ENCODE measurements at places on chromosomes 1 and 21. TPM values are rescaled to one million over a fixed set of nuclear protein-coding genes. Genes with fewer than 3 reads are reported as not detected.

Gene HSD3B2
- not detected for total RNA-seq

Gene PBX1
- not detected for total RNA-seq

Gene PRELP
- total RNA-seq, result not detected

Gene GON4L
- total RNA-seq, result 46.8 TPM

Gene MAN1A2
- 18.3 TPM for total RNA-seq

Gene DNALI1
- total RNA-seq, result not detected

Gene SPEN
- total RNA-seq, result 60.3 TPM

Gene SMIM12
- 36.6 TPM for total RNA-seq

Gene OR2T35
- total RNA-seq, result not detected

GRCh38 chr1:161721738-161722343 is 497 bp downstream of the FCRLB start:
- no peak overlapping the region for H3K27ac ChIP-seq
- peaks cover 17% of the 10 kb centered on the region for H3K27me3 ChIP-seq
- H3K4me1 ChIP-seq, result peaks cover 21% of the 10 kb centered on the region
- peak; percentile 26 for DNase-seq
- no peaks in the 10 kb centered on the region for H3K36me3 ChIP-seq
- no peak overlapping the region for H3K4me3 ChIP-seq

DNA sequence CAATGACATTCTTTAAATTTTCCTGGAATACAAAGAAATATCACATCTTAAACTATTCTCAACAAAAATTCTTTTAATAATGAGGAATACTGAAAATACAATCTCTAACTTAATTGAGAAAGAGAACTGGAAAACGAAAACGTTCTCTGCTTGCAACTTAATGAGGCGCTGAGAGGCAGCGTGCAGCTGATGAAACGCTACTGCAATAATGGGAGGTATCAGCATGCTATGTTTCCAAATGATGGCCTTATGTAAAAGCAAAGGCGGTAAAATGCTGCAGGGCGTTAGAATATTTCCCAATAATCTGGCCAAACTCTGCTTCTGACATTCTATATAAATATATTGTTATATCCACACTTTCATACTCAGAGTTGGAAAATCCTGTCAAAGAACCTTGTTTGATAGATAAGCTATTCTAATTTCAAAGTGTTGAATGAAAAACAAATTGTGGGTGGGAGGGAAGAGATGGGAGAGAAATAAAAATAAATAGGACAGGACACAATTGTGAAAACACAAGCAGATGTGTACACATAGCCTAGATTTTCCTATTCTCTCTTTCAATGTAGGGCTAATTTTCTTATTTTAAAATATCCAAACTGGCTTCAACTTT is 70.9 kb downstream of the APP start:
- H3K27ac ChIP-seq, result no peak overlapping the region
- no peaks in the 10 kb centered on the region for H3K4me1 ChIP-seq
- peaks cover 9% of the 10 kb centered on the region for H3K36me3 ChIP-seq
- no peak overlapping the region for H3K4me3 ChIP-seq

- H3K27me3 ChIP-seq, result no peaks in the 10 kb centered on the region
- no peak overlapping the region for H3K4me3 ChIP-seq
- no peaks in the 10 kb centered on the region for H3K36me3 ChIP-seq
- H3K27ac ChIP-seq, result no peak overlapping the region
- DNase-seq, result no peak
Observed at GRCh38 chr1:25599969-25600610, 16.5 kb upstream of the MAN1C1 start.

- DNase-seq, result no peak
- peaks cover 9% of the 10 kb centered on the region for H3K4me1 ChIP-seq
- no peak overlapping the region for H3K4me3 ChIP-seq
- no peak overlapping the region for H3K27ac ChIP-seq
Observed at GRCh38 chr1:92442351-92442750, 44.4 kb downstream of the GFI1 start.

DNA sequence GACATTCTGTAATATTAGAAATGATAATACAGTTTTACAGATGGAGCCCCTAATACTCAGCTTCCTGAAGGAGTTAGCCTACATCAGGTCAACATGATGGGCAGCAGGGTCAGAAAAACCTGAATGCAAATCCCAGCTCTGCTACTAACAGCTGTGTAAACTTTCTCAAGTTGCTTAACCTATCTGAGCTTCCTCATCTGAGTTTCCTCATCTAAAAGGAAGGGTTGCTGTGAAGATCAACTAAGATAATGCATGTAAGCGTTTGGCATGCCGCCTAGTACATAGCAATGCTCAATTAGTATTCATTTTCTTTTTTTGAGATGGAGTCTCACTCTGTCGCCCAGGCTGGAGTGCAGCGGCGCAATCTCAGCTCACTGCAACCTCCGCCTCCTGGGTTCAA is 18.4 kb upstream of the DESI2 start:
- no peaks in the 10 kb centered on the region for H3K4me1 ChIP-seq
- H3K4me3 ChIP-seq, result no peak overlapping the region
- no peaks in the 10 kb centered on the region for H3K36me3 ChIP-seq
- no peak overlapping the region for H3K27ac ChIP-seq

- no peak overlapping the region for H3K27ac ChIP-seq
- DNase-seq, result no peak
- H3K36me3 ChIP-seq, result peaks cover 2% of the 10 kb centered on the region
- no peak overlapping the region for H3K4me3 ChIP-seq
- H3K27me3 ChIP-seq, result no peaks in the 10 kb centered on the region
Observed at GRCh38 chr1:108063703-108064102, 98.7 kb upstream of the VAV3 start.

- H3K4me1 ChIP-seq, result no peaks in the 10 kb centered on the region
- no peak for DNase-seq
- H3K4me3 ChIP-seq, result no peak overlapping the region
- no peak overlapping the region for H3K27ac ChIP-seq
- H3K36me3 ChIP-seq, result no peaks in the 10 kb centered on the region
- peaks cover 5% of the 10 kb centered on the region for H3K27me3 ChIP-seq
Observed at GRCh38 chr21:26956216-26956615, 10.7 kb downstream of the ADAMTS5 start.

DNA sequence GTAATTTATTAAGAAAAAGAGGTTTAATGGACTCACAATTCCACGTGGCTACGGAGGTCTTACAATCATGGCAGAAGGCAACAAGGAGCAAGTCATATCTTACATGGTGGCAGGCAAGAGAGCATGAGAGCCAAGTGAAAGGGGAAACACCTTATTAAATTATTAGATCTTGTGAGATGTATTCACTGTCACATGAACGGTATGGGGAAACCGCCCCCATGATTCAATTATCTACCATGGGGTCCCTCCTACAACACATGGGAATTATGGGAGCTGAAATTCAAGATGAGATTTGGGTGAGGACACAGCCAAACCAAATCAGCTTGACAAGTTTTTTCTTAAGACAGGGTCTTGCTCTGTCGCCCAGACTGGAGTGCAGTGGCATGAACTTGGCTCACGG is 14.3 kb downstream of the DAP3 start:
- H3K4me3 ChIP-seq, result no peak overlapping the region
- no peak overlapping the region for H3K27ac ChIP-seq
- H3K4me1 ChIP-seq, result peaks cover 21% of the 10 kb centered on the region
- H3K27me3 ChIP-seq, result no peaks in the 10 kb centered on the region
- DNase-seq, result no peak
- H3K36me3 ChIP-seq, result peaks cover 12% of the 10 kb centered on the region

DNA sequence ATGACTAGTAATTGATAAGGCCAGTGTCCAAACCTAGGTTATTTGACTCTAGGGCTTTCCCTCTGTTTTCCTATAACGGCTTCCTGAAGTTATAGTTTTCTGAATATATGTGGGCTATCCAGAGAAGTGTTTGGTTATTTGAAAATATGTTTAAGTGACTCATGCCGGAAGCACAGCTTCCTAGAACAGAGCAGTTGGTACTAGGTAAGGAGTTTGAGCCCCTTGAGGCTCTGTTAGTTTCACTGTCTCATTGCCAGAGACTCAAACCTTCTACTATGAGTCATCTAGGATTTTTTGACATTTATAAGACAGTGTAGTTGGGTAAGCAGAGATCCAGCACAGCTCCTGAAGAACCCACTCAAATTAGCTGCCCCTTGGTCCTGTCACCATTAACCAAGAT is 27.1 kb upstream of the LEPR start:
- peak; percentile 58 for DNase-seq
- no peaks in the 10 kb centered on the region for H3K27me3 ChIP-seq
- peak overlapping the region; percentile 55 for H3K27ac ChIP-seq
- peaks cover 55% of the 10 kb centered on the region for H3K4me1 ChIP-seq
- H3K36me3 ChIP-seq, result peaks cover 2% of the 10 kb centered on the region
- no peak overlapping the region for H3K4me3 ChIP-seq

DNA sequence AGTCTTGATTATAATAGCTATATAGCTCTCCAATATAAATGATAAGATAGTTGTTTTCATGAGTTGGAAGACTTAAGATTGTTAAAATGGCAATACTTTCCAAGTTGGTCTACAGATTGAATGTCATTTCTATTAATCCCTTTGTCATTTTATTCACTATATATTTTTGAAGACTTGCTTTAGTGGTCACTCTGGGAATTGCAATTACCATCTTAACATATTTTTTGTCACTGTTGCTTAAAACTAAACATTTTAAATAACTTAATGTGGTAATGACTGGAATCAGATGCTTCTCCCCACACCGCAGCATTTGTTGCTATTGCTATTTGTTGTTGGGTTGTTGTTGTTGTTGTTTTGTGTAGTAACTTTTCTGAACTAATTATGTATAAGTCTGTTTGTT is 1592.9 kb downstream of the MRPL39 start:
- H3K36me3 ChIP-seq, result no peaks in the 10 kb centered on the region
- H3K27me3 ChIP-seq, result no peaks in the 10 kb centered on the region
- H3K27ac ChIP-seq, result no peak overlapping the region
- H3K4me3 ChIP-seq, result no peak overlapping the region
- H3K4me1 ChIP-seq, result no peaks in the 10 kb centered on the region

- no peak overlapping the region for H3K27ac ChIP-seq
- peaks cover 10% of the 10 kb centered on the region for H3K27me3 ChIP-seq
- no peak for DNase-seq
Observed at GRCh38 chr1:65765631-65766030, 27.1 kb upstream of the PDE4B start.

DNA sequence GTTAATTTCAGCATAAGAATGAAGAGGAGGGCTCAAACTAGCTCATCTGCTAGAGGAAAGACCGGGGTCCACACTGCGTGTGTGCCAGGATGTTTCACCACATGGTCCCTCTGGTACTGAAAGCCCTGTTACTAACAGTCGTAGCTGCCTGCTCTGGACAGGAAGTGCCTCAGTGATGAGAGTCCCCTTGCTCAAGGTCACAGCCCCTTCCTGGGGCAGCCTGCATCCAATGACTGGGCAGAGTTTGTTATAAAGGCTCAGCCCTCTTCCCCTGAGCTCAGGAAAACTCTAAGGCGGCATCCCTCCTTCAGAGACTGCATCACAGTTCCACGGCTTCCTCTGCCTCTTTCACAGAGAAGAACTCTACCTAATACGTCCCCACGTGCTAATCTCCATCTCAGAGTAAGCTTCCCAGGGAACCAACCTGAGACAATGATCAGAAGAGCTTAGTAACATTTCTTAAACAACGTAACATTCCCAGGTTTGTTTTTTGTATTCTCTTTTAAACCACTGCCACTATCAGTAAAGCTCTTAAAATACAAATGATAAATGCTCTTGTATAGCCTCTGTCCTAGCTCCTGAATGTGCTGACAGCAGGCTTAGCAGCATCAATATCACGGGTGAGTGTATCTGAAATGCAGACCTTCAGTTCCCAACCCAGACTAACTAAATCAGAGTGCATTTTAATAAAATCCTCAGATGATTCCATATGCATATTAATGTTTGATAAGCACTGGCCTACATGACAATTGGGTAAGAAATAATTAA is 38.0 kb upstream of the ATP1A1 start:
- no peak overlapping the region for H3K4me3 ChIP-seq
- H3K27me3 ChIP-seq, result no peaks in the 10 kb centered on the region
- H3K4me1 ChIP-seq, result peaks cover 7% of the 10 kb centered on the region
- H3K36me3 ChIP-seq, result no peaks in the 10 kb centered on the region
- DNase-seq, result no peak

DNA sequence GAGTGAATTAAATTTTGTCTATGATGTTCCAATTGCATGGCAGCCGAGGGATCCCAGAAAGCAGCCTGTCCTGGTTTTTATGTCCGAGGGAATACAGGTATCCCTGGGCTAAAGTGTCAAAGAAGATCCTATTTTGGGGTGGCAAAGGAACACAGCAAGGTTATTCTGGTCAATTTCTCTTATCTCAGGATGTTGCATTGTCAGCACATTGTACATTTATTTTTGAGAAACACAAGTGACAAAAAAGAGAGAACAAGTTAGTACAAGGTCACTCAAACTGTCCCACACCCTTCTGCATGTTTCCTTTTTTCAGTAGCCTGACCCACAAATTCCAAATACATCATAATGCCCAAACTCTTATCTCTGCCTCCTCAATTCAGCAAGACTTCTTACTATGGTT is 17.7 kb downstream of the RGS18 start:
- H3K27me3 ChIP-seq, result no peaks in the 10 kb centered on the region
- no peak for DNase-seq
- H3K4me1 ChIP-seq, result no peaks in the 10 kb centered on the region
- no peaks in the 10 kb centered on the region for H3K36me3 ChIP-seq

- no peaks in the 10 kb centered on the region for H3K36me3 ChIP-seq
- H3K27me3 ChIP-seq, result peaks cover 13% of the 10 kb centered on the region
- H3K4me3 ChIP-seq, result no peak overlapping the region
- no peaks in the 10 kb centered on the region for H3K4me1 ChIP-seq
Observed at GRCh38 chr1:115266729-115267421, 71.2 kb downstream of the NGF start.

GRCh38 chr1:83500987-83501591 is 497.8 kb downstream of the TTLL7 start:
- peak overlapping the region; percentile 76 for H3K27ac ChIP-seq
- H3K36me3 ChIP-seq, result peaks cover 3% of the 10 kb centered on the region
- H3K4me1 ChIP-seq, result peaks cover 27% of the 10 kb centered on the region
- DNase-seq, result no peak
- H3K27me3 ChIP-seq, result no peaks in the 10 kb centered on the region
- no peak overlapping the region for H3K4me3 ChIP-seq

GRCh38 chr1:65059930-65060538 is 88.0 kb upstream of the AK4 start:
- peaks cover 44% of the 10 kb centered on the region for H3K4me1 ChIP-seq
- H3K27ac ChIP-seq, result no peak overlapping the region
- DNase-seq, result no peak
- no peak overlapping the region for H3K4me3 ChIP-seq
- H3K27me3 ChIP-seq, result no peaks in the 10 kb centered on the region
- peaks cover 11% of the 10 kb centered on the region for H3K36me3 ChIP-seq

DNA sequence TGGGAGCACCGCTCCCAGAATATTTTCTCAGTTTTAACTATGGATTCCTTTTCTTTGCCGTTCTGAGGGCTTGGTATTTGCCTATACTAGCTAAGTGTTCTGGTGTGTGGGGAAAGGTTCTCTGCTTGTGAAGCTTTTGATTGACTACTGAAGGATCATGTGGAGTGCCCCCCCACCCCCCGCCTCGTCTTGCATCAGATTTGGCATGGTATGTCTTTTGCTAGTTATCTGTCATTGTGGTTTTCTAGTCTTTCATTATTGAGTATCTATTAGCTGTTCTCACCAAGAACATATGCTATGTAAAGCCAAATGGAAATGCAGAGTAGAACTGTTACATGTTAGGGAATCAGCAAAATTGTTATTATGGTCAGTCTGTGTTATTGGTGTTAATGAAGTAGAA is 58.3 kb downstream of the MACF1 start:
- peaks cover 24% of the 10 kb centered on the region for H3K36me3 ChIP-seq
- peak; percentile 43 for DNase-seq
- no peak overlapping the region for H3K4me3 ChIP-seq
- peaks cover 66% of the 10 kb centered on the region for H3K4me1 ChIP-seq
- H3K27me3 ChIP-seq, result no peaks in the 10 kb centered on the region

- H3K4me1 ChIP-seq, result no peaks in the 10 kb centered on the region
- H3K4me3 ChIP-seq, result no peak overlapping the region
- no peaks in the 10 kb centered on the region for H3K36me3 ChIP-seq
- H3K27me3 ChIP-seq, result no peaks in the 10 kb centered on the region
- no peak overlapping the region for H3K27ac ChIP-seq
Observed at GRCh38 chr1:155186067-155186793, 12.6 kb downstream of the TRIM46 start.
